ENCODE measurements at places on chromosomes 4 and X.
A peak's percentile ranks its signal among the peaks of the same experiment; 100 is the strongest.

DNA sequence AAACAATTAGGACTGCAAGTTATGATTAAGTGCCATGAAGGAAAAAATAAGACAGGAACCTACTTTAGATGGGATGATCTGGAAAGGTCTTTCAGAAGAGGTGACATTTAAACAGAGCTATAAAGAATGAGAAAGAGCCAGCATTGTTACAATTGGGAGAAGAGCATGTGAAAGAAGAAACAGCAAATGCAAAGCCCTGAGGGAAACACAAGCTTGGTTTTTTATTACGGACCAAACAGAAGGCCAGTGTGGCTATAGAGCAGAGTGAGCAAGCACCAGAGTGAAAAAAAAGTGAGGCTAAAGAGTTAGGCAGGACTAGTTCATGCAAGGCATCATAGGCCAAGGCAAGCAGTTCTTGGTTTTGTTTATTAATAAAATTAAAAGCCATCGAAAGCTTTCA, 175.6 kb downstream of the RBMX2 start:
- DNase-seq, result no peak

DNA sequence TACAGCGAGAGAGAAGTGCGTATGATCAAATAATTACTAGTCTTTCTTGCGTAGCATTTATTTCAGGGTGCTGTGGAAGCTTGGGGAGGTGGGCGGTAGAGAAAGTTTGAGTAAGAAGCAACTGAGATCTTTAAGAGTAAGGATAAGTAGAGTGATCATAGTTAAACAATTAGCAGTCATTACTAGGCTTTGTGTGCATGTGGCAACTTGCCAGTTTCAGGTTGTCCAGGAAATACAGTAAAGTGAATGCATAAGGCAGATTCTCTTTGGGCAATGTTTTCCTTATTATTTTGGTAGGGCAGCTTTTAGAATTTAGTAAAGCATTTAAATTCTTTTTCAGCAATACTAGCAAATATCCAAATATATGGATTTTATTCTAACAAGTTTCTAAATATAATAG, 57.0 kb downstream of the HPGDS start:
- DNase-seq, result no peak

- peak; percentile 63 for DNase-seq
Measured at GRCh38 chr4:8192748-8193738, 6.0 kb upstream of the SH3TC1 start.

DNA sequence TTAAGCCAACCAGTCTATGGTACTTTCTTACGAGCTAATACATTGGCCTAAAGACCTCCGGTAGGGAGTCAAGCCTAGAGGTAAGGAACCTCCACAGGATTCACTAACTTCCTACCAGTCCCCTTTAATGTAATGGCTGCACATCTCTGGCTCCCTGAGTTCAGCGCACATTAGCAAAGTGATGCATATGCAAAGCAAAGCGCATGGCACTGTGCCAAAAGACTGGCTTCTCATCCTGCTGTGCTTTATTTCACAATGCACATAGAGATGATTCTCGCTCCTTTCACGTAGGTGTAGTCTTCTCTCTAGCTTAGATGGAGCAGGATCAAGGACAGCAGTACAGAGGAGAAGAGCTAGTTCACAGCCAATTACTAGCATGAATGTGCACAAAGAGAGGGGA, 14.6 kb upstream of the CLTRN start:
- DNase-seq, result no peak

DNA sequence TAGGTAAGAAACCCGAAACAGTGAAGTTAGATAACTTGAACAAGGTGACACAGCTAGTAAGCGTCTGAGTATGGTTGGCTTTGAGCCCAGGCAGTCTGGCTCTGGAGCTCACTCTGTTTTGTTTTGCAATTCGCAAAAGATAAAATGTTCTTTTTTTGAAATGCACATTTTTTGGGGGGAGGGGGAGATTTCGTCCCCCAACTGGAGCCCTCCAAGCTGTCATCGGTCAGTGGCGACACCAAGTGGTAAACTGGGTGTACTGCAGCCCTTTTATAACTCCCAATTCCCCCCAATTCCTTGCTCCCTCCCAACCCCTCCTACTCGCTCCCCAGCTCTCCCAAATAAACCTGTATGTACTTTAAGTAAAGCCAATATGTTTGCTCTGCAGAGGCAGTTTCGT, 2.8 kb upstream of the CLCN5 start:
- DNase-seq, result peak; percentile 32

- DNase-seq, result no peak
Measured at GRCh38 chr4:83139514-83140156, 25.1 kb upstream of the PLAC8 start.

- no peak for DNase-seq
Measured at GRCh38 chrX:12505127-12505526, 286.1 kb upstream of the PRPS2 start.

DNA sequence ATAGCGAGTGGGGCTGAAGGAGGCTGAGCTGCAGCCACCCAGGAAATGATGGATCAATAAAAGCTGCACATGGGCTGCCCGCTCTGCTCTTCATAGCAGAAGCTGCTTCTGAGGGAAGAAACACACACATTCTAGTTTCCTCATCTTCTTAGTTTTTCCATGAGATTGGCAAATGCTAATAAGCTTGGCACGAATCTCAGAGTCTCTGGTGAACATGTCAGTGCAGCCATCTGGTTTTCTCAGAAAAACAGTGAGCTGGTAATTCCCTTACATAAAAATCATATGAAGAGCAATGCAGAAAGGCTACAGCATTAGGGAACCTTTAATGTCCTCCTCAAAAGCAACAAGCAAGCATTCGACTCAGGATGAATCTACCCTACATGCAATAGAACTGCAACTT, 69.9 kb downstream of the GATB start:
- no peak for DNase-seq

GRCh38 chrX:124240422-124240821, 92.0 kb upstream of the TEX13D start:
- DNase-seq, result no peak

GRCh38 chr4:8847764-8848163, 23.9 kb downstream of the HMX1 start:
- DNase-seq, result no peak

DNA sequence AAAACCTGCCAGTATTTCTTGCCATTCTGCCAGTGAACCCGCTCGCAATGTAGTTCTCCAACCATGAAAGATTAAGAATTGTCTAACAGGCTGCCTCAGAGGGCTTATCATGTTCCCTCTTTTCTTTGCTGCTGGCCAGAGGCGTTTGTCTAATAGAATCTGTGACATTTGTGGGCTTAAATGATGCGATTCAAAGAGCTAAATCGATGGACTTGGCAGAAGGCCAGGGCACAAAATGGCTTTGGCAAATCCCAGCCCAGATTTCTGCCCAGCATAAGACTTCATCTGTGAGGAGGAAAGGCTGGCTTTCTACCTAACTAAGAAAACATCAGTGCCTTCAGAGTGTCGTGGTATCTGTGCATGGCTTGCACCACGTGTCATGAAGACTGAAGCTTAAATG, 79.9 kb downstream of the TRPC5OS start:
- no peak for DNase-seq

DNA sequence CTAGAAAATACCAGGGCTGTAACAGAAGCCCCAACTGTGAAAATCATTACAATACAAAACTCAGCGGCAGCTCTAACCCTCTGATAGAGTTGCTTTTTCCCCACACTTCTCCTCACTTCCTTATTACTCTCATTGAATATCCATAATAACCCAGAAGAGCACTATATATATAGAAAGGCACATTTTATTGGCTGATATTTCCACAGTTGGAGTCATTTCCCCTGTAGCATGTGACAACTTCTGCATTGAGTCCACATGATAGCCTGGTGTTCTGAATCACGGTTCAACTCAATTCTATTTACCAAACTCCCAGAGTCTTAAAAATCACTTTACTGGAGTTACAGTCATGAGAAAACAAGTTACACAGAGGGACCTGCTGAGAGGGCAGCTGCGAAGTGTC, 46.6 kb upstream of the NWD2 start:
- DNase-seq, result no peak

- DNase-seq, result no peak
Measured at GRCh38 chrX:19683358-19683757, 168.1 kb upstream of the MAP3K15 start.

DNA sequence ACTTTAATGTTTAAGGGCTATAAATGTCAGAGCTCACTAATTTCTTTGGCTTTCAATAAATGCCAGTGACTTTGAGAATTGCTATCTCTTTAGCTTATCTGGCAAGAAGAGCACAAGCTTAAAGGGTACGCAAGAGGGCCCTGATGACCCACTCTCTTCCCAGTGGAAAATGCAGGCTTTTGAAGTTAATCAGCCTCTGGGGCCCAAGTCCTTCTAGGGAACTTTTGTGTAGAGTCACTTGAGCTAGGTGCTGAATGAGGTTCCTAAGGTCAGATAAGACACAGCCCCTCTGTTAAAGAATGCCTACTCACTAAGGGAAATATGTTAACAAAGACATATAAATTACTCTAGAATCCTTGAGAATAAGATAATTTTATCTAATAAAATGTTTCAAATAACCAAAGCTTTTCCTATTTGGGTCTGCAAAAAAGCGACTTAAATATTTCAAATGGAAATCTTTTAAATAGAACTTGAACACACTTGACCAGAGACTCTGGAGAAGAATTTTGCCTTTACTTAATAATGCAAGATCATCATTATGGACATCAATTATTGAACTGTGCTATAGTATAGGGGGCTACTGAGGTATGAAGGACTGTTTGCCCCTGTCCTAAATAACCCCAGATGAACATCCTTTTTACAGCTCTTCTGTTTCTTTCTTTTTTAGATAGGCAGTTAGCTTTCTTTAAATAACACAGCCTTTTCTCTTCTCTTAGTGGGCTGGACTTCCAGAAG, 430.1 kb downstream of the GBA3 start:
- DNase-seq, result no peak

- no peak for DNase-seq
Measured at GRCh38 chr4:149296084-149296483, 519.6 kb downstream of the IQCM start.
